Stimulated activated CD8-positive, alpha-beta memory T cell treated with anti-CD3 and anti-CD28 coated beads, Interleukin-7, amount 100 ng/mL, for 1 hour (primary cell): ENCODE measurements at places on chromosomes 2 and 18.

- no peak for DNase-seq
Measured at GRCh38 chr2:54950811-54951210, 99.4 kb downstream of the RTN4 start.

GRCh38 chr2:3827673-3828575 lies 124.5 kb downstream of the DCDC2C start:
- no peak for DNase-seq

- DNase-seq = no peak
Measured at GRCh38 chr18:70207181-70207580, 1.7 kb upstream of the RTTN start.

DNA sequence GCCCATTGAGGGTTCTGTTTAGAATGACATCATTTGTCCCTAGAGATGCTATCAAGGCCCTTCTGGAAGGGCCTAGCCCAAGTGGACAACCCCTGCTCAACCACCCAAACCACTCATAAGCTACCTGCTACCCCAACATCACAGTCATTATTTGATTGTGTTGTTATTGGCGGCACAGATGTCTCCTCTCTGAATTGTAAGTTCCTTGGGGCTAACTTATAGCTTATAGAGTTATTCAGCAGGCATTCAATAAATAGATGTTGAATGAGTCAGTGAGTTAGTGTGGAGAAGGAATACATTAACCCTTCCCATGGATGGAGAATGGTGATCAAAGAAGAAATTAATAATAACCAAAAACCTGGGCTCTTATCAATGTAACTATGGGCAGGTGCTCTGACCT lies 80.0 kb downstream of the ACAA2 start:
- no peak for DNase-seq

- DNase-seq = no peak
Measured at GRCh38 chr18:58557008-58557435, 71.9 kb downstream of the ALPK2 start.

DNA sequence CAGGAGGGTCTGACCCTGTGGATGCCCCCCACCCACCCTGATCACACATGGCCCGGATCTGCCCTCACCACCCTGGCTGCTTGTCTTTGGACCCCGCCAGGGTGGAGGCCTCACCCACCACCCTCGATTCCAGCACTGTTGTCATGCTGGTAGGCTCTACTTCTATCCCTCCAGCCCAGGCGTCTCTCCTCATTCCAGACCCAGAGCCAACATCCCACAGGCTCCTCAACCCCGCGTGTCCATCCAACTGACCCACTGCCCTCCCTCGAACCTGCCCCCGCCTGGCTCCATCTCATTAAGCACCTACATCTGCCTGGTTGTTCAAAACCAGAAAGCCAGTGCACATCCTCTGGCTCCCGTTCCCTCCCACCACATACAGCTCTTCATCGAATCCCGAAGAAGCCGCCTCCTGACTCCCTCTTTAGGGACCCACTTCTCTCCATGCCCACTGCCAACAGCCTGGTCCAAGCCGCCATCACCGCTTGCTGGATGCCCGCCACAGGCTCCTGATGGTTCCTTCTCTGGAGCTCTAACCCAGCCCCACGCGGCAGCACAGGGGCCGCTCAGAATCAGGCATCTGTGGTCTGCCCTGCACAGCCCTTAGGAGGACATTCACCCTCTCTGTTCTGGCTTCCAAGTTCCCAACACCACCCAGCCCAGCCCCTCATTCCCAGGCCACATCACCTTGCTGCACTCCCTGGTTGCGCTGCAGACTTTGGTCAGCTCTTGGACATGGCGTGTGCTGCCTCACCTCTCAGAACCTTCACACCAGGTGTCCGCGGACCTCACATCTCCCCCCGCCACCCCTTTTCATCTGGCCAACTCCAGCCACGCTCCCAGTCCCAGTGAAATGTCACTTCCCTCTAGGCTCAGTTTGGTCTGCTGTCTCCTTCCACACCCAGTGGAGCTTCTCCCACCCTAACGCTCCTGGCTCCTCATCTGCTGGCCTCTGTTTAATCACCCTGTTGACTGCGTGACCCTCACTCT lies 43.0 kb downstream of the EMX1 start:
- no peak for DNase-seq

DNA sequence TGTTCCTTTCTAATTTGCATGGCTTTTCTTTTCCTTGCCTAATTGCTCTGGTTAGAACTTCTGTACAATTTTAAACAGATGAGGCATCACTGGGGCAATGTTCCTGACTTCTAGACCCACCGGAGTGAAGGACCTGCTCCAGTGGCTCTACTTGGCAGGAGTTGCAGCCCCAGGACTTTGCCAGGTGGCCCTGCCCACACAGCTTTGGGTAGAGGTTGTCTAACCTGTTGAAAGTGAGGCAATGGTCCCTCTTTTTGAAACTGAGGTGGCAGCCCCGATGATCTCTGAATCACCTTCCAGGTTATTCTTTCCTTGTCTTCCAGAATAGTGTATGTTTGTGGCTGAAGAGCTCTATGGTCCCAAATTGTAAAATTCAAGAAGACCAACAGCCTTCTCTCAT lies 29.9 kb upstream of the ZNF512 start:
- no peak for DNase-seq

GRCh38 chr2:199692489-199692888 lies 158.5 kb downstream of the FTCDNL1 start:
- DNase-seq = no peak

GRCh38 chr2:74091391-74091790 lies 56.3 kb downstream of the BOLA3 start:
- DNase-seq = no peak

DNA sequence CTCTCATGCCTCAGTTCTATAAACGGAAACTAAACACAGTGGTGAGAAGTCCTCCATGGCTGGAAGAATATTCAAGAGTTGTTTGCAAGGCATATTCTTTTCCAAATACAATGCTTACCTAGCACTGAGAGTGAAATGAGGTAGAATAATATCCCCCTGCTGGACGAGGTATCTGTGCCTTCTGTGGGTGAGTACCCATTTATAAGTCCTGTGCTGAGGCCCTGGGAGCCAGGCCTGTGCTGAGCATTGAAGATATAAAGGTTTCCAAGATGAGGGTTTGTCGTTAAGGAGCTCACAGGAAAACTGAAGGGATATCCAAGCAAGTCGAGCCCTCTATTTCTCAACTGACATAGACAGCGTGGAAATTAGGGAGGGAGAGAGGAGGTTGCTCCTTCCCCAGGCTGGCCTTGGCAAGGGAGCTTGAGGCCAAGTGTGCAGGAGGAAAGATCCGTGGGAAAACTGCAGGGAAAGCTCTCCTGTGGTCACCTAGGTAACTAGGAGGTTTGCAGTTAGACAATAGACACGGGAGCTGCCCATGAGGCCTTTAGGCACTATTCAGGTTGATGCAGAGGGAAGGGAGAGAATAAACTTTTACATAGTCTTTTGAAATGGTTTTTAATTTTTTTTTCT lies 17.6 kb downstream of the PTPRM start:
- no peak for DNase-seq

GRCh38 chr2:31765078-31765945 lies 184.6 kb upstream of the SRD5A2 start:
- DNase-seq = no peak

DNA sequence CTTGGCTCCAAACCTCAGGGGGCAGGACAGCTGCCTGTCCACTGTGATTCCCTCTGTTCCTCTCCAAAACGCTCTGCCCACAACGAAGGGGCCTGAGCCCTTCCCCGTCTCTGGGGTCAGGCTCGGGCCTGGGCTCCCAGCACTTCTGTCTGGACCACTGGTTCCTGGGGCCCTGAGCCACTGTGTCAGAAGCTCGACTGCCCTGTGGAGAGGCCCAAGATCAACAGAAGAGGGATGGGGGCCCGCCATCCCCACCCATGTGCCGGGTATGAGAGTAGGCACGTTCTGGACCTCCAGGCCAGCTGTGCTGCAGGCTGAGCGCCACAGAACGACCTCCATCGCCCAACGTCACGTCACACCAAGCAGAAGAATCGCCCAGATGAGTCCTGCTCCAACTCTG lies 119.9 kb upstream of the HS6ST1 start:
- DNase-seq = no peak

DNA sequence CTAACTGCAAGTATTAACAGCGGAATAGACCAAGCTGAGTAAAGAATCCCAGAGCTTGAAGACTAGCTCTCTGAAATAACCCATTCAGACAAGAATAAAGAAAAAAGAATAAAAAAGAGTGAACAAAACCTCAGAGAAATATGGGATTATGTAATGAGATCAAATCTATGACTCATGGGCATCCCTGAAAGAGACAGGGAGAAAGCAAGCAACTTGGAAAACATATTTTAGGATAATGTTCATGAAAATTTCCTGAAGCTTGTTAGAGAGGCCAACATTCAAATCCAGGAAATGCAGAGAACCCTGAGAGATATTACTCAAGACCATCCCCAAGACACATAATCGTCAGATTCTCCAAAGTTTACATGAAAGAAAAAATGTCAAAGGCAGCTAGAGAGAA lies 17.3 kb downstream of the PFN4 start:
- no peak for DNase-seq

DNA sequence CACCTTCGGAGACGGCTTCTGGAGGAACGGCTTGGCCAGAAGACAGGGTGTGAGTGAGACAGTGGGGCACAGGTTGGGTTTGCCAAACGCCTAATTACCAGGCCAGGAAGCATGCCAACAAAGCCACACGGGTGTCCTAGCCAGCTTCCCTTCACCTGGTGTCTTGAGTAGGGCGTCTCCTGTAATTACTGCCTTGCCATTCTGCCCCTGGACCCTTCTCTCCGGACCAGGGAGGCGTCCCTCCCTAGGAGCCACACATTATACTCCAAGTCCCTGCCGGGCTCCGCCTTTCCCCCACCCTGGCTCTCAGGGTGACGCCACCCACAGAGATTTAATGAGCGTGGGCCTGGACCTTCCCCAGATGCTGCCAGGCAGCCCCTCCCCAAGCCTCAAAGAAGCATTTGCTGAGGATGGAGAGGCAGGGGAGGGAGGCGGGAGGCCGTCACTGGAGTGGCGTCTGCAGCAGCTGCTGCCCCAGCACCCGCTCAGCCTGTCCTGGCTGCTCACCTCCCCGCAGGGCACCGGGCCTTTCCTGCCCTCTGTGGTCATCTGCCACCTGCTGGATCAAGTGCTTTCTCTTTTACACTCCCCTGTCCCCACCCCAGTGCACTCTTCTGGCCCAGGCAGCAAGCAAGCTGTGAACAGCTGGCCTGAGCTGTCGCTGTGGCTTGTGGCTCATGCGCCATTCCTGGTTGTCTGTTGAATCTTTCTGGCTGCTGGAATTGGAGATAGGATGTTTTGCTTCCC lies 20.7 kb downstream of the FOSL2 start:
- DNase-seq = no peak

- DNase-seq = no peak
Measured at GRCh38 chr18:23719634-23720201, 30.5 kb downstream of the LAMA3 start.

GRCh38 chr2:180061546-180061945 lies 54.4 kb upstream of the CWC22 start:
- DNase-seq = no peak

GRCh38 chr2:39632876-39633275 lies 32.8 kb upstream of the TMEM178A start:
- no peak for DNase-seq

- no peak for DNase-seq
Measured at GRCh38 chr2:43460611-43461365, 135.1 kb downstream of the THADA start.

- DNase-seq = no peak
Measured at GRCh38 chr2:240107477-240107796, 28.7 kb downstream of the COPS9 start.

GRCh38 chr2:47535073-47535472 lies 132.1 kb downstream of the MSH2 start:
- DNase-seq = no peak

DNA sequence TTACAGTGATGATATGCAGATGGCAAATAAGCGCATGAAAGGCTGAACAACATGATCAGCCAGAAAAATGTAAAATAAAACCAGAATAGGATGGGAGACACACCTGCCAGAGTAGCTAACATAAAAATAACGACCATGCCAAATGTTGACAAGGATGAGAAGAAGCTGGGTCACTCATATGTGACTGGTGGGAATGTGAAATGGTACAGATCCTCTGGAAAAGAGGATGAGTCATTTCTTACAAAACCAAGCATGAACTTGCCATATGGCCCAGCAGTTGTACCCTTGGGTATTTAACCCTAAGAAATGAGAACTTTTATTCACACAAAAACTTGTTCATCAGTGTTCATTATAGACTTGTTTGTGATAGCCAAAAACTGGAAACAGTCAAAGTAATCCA lies 143.8 kb downstream of the SH3BP4 start:
- DNase-seq = no peak

- DNase-seq = no peak
Measured at GRCh38 chr2:190065839-190066238, 3.3 kb upstream of the MSTN start.

DNA sequence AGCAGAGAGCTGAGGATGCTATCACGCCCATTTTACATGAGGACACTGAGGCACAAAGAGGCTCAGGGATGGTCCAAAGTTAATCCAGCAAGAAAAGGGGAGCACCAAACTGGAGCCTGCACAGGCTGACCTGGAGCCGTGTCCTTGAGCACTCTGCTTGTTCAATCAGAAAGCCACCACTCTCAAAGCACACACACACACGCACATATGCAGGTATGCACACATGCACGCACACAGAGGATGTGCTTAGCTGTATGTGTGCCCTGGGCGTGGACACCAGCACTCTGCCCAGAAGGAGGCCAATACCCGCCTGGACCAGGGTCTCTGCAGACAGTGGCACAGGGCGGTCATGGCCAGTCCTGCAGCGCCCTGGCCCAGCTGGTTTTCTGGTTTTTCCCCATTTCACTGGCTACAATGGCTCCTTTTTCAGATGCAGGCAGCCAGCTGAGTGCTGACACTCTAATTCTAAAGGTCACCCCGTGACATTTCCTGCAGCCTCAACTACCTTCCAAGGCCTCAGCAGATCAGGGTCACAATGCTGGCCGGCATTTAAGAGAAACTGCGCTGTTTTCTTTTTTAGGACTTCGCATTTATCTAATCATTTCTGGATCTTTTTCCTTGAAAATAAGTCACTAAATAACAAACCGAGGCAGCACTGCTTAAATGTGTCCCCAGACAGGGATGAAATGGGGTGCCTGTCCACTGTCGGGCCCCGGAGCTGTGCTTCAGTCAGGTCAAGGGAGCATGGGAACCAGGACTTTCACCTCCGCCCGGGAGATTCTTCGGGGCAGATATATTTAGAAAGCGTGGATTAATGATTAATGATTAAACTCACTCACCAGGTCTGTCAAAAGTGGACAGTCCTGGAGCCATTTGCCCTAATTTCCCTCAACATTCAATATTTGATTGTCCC lies 104.5 kb downstream of the HDAC4 start:
- DNase-seq = no peak

GRCh38 chr2:233412405-233412804 lies 58.1 kb downstream of the DGKD start:
- no peak for DNase-seq

- DNase-seq = no peak
Measured at GRCh38 chr2:110691612-110692258, 13.9 kb upstream of the BUB1 start.

- no peak for DNase-seq
Measured at GRCh38 chr2:222884114-222884771, 23.4 kb downstream of the ACSL3 start.

- no peak for DNase-seq
Measured at GRCh38 chr2:240825476-240825875, 5.5 kb upstream of the KIF1A start.

DNA sequence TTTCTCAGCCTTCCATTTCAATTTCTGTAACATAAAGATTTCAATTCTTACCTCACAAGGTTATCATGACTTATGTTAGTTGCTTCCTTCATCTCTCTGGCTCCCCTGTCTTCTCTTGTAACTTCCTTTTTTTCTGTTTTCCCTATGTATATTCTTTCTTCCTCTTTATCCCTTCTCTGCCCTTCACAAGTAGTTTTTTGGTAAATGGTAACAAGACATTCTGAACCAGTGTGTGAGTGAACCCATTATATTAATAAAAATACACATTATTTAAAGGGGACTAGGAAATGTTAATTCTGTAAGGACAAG lies 8.4 kb downstream of the ACSL3 start:
- DNase-seq = no peak
